ENCODE measurements at places on chromosomes 12 and 14.

DNA sequence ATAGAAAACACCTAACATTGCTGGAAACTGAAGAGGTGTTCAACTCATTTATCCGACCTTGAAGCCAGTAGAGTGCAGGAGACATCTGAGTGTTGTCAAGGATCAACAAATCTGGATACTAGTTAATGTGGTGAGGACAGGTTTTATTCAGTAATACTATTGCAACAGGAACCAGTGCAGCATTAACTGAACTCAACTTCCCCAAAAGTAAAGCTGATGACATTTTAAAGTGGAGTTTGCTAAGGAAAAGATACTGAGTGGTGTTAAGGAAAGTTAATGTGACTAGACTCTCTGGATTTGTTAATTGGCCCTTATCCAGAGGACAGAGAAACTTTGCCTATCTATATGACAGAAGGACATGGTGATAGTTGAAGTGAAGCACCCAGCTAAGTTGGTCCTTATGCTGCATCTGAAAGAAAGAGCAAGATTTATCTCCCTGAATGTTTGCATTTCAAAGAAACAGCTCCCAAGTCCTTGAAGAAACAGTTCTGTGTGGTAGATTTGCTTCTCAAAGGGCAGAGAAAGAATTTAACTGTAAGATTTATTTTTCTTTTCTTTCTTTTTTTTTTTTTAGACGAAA is 1.2 kb upstream of the CLEC7A start:
- no peak for DNase-seq

GRCh38 chr12:46147144-46147543 is 121.7 kb downstream of the SLC38A1 start:
- no peak for DNase-seq

- no peak for DNase-seq
Observed at GRCh38 chr12:27221625-27222387, 22.3 kb upstream of the STK38L start.

DNA sequence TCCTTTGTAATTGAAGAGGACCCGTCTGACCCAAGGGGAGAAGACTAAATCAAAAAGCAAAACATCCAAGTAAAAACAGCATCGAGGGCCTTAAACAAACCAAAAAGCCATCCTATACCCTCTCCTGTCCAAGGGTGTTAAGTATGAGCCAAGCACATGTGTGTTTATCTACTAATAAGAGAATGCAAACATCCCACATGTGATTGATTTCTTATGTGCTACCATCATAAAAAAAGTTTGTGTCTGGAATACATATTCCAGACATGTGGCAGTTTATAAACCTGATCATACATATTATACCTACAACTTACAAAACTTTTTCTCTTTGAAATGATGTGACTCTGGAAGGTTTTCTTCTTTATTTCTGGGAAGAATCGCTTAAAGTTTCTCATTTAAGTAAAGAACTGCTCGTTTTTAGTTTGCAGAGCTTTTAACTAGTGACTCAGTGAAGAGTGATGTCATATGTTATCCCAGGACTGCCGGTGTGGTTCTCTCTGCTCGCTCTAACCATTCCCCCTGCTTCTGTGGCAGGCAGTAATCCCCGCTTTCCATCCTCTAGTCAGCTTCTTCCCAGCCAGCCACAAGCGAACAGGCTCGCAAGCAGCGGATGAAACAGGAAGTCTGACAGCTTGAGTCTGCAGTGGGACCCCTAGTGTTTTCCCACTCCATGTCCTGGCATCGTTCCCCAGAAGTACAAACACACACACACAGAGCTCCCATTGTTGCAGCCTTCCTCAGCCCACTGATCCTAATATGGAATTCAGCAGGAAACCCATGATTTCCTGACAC is 431 bp upstream of the RHOJ start:
- no peak for DNase-seq

DNA sequence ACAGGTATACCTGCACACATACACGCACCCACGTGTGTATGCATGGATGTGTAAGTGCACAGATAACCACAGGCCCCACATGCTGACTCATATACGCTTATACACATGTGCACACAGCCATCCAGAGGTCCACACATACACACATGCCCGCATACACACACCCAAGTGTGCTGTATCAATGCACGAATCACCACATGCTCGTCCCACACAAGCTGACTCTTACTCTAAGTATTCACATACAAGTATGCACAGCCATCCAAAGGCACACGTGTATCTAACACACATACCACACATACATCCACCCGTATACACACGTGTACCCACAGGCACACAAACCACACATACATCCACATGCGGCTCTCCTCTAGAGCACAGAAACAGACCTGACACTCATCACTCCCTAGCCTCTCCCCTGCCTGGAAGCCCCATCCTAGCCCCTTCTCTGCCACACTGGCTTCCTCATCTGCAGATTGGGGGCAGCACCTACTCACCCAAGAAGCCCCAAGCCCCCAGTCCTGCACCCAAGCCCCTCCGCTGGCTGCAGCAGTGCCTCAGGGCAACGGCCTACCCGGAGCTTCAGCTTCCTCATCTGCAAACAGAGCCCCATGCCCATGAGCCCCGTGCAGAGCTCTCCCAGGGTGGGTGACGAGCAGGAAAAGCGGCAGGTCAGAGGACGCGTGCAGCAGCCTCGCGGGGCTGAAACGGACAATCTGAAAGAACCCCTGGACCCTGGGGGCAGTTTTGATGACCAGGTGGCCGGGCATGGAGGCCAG is 105.4 kb downstream of the NCOR2 start:
- no peak for DNase-seq

GRCh38 chr12:124566997-124567672 is at the start of gene NCOR2:
NCOR2 (minus strand) TSS chr12:124567612; CDS start chr12:124495251, 72,361 bp downstream.
- peak; percentile 55 for DNase-seq

DNA sequence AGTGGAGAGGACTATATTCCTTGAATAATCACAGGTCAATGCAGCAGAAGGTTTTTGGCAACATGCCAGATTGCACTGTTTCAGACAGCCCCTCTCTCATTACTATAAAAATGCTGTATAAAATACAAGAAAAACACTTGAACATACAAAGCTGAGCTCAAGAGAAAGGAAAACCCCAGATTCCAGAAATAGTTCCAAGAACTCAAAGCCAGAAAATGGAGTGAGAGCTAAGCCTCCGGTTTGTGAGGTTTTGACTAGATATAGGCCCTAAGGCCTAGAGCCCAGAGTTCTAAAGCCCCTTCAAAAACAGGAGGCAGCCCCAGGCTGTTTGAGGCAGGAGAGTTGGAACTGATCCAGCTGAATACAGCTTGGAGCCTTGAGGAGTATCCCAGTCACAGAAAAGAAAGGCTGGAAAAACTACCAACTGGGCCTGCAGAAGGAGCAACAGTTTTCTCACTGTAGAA is 29.4 kb upstream of the ACTN1 start:
- DNase-seq = no peak

Data from stimulated activated CD4-positive, alpha-beta T cell treated with anti-CD3 and anti-CD28 coated beads, Interleukin-12 subunit alpha, Interleukin-12 subunit beta, amount 100 ng/mL, for 4 hours (primary cell).